ENCODE measurements at places on chromosomes 16 and 17.

DNA sequence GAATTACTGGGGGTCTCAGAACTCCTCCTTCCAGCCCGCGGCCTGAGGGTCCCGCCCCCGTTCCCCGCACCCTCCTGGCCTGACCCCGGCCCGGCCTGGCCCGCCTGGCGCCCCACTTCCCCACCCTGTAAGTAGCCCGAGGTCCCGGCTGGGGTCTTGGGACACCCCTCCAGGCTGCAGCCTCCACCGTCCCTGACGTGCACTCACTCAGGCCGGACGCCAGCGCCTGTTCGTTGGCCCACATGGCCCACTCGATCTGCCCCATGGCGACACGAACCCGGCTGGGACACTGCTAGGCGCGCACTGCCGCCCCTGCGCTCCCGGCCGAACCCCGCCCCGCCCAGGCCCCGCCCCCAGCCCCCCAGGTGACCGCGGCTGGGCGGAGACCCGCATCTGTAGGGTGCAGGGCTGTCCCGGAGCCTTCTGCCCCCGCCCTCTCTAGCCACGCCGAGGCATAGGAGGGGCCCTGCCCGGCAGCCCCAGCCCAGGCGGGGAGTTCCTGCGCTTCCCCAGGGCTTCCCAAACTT is at the start of gene CYBA:
TSS of gene CYBA (minus strand) at position 305 of the 527 bp plus-strand sequence. CDS start at position 265, 40 bp downstream.
- peak; percentile 94 for DNase-seq

DNA sequence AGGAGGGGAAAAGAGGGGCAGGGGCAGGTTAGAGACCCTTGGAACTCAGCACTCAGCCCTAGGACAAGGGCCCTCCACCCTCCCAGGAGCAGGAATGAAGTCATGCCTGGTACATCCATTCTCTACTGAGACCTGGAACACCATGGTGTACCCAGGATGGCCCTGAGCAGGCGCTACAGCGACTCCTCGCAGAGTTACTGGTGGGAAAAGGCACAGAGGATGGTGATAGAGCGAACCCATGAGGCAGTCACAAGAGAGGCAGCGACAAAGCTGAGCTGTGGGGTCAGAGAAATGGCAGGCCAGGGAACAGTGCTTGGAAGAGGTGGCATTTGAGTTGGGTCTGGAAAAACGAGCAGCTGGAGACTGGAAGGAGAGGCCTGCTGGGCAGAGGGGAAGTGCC is 37.5 kb downstream of the SRCIN1 start:
- DNase-seq, result peak; percentile 83

DNA sequence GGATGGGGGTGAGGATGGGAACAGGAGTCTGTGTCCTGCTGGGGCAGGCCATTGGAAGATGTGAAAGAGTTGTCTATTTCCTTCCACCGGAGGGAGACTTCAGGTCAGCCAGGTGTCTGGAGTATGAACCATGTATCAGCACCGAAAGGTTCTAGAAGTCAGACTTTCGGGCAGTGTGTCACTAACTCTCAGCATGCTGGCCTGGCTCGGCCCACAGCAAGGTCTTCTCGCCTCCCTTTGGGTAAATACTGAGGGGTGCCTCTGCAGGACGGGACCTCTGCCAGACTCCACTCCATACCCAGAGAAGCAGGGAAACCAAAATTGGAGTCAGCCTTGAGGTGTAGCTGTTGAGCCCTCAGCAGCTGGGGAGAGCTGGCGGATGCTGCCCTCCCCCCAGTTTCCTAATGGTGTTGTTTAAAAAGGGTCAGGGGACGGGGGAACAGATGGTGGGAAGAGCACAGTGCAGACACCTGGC is 507 bp downstream of the CIITA start:
- no peak for DNase-seq

DNA sequence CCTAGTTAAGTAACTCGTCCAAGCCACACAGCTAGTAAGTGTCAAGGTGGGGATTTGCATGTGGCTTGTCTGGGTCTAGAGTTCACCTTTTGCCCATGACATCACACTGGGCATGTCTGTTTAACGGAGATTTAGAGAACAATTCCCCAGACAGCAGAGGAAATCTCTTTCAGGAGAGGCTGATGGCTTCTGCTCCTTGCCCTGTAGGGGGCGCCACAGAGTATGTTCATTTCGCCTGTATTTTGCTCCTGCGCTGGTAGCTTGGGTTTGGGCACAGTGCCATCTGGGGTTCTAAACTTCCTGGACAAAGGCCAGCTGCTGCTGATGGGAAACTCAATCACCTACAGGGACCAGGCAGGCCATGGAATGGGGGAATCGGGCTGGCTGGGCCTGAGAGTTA is 20.4 kb downstream of the OTOA start:
- DNase-seq, result peak; percentile 80

GRCh38 chr16:69244336-69244735 is 57.4 kb downstream of the SNTB2 start:
- no peak for DNase-seq

DNA sequence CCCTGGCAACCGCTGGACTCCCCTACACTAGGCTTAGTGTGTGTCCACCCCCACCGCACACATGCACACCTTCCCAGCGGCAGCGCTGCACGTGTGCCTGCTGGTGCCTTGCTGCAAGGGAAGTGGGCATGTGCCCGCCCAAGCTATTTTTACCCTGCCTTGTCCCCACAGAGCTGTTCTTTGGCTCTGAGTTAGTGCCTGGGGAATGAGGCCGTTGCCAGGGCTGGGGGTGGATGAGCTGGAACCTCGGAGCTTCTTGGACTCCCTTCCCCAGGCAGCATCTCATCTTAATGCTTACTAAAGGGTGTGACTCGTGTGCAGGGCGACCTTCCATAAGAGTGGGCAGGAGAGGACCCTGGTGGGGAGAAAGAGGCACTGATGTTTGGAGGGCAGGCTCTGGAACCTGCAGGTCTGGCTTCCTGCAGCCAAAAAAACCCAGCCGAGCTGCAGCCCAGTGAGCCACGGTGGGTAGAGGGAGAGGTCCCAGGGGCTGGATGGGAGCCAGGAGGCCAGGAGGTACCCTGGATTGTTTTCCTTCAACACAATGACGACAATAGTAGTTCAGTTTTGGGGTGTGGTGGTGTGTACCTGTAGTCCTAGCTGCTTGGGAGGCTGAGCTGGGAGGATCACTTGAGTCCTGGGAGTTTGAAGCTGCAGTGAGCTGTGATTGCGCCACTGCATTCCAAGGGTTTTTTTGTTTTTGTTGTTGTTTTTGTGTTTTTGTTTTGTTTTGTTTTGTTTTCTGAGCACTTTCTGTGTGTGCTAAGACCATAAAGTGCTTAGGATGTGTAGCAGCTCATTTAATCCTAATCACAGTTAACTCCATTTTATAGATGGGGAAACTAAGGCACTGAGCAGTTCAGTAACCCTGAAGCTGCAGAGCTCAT is 119.1 kb downstream of the RAB11FIP4 start:
- DNase-seq, result no peak

- DNase-seq, result no peak
Observed at GRCh38 chr16:27789595-27790241, 239.8 kb downstream of the KATNIP start.

DNA sequence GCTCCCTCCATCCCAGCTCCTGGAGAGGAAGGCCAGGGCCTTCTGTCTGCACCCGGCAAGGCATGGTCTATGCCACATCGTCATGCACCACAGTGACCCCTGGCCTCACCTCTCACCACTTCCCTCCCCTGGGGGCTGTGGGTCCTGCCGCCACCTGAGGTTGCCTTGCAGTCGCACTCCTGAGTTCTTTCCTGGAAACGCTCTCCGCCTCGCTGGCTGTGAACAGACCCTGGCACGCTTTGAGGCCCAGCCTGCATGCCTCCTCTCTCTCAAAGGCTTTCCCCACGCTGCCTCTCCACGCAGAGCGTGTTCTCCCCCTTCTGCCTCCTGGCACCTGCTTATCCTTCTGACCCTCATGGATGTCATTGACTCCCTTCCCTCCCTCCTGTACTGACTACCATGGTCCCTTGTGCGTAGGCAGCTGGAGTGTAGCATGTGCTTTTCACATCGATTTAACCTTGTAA is 45.4 kb downstream of the SEC14L1 start:
- peak; percentile 56 for DNase-seq

- no peak for DNase-seq
Observed at GRCh38 chr16:1815461-1815860, 11.2 kb downstream of the HAGH start.

DNA sequence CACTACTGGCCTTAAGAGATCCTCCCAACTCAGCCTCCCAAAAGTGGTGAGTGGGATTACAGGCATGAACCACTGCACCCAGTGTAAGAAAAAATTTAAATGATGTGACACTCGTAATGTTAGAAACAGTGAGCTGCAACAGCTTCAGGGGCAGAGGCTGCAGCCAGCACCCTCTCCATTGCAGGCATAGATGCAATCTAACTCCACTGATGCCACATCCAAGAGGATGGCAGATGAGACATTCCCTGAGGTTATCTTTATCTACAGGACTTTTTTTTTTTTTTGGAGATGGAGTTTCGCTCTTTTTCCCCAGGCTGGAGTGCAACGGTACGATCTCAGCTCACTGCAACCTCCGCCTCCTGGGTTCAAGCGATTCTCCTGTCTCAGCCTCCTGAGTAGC is 19.9 kb downstream of the ZCCHC14 start:
- no peak for DNase-seq

- no peak for DNase-seq
Observed at GRCh38 chr16:77439106-77439505, 4.3 kb upstream of the ADAMTS18 start.

GRCh38 chr17:73591296-73592078 is 52.8 kb downstream of the SDK2 start:
- DNase-seq, result no peak

- no peak for DNase-seq
Observed at GRCh38 chr16:56914896-56915295, 17.0 kb upstream of the HERPUD1 start.

DNA sequence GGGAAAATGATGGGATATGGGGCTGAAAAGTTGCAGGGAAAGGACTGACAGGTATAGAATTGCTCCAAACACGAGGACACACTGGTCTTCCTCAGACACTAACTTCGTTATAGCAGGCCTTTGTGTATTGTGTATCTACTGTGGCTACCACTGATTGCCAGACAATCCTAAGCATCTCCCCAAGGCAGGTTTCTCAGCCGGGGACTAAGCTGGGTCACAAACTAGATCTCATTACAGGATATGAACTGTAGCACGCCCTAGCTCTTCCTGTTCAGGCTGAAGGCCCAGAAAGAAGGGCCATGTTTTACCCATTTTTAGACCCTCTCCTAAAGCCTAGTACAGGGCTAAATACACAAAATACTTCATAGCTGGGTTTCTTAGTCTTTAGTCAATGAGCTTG is 5.1 kb upstream of the RANGRF start:
- peak; percentile 74 for DNase-seq

DNA sequence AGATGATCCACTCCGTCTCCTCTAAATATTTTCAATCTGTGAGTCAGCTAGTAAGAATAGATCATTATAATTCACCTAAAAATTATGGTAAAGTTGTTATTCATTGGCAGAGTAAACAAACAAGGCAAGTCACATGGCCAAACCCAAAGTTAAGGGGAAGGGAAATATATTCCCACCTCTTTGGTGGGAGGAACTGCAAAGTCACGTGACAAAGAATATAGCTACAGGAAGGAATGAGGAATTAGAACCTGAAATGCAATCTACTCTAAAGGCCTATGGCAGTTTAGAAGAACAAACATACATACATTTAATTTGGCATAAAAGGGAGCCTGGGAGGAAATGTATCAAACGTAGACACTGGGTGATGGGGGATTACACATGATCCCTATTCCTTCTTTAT is 48.9 kb downstream of the NOG start:
- DNase-seq, result no peak

DNA sequence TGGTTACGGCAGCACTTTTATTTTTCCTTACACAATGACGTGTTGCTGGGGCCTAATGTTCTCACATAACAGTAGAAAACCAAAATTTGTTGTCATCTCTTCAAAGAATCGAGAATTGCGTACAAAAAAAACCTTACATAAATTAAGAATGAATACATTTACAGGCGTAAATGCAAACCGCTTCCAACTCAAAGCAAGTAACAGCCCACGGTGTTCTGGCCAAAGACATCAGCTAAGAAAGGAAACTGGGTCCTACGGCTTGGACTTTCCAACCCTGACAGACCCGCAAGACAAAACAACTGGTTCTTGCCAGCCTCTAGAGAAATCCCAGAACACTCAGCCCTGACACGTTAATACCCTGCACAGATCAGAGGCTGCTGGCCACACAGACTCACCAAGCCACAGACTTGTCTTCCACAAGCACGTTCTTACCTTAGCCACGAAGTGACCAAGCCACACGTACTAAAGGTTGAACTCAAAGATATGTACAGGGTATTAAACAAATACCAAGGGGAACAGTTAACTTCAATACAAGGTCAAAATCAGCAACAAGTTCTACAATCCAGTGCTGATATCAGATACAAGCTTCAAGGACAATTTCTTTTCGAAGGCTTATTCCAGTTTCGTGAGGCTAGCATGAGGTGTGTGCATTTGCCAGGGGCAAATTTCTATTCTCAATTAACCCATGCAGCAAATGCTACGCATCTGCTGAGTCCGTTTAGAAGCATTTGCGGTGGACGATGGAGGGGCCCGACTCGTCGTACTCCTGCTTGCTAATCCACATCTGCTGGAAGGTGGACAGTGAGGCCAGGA is 2.4 kb downstream of the ACTG1 start:
- DNase-seq, result peak; percentile 55

GRCh38 chr16:83113811-83114210 is 487.0 kb downstream of the CDH13 start:
- no peak for DNase-seq

DNA sequence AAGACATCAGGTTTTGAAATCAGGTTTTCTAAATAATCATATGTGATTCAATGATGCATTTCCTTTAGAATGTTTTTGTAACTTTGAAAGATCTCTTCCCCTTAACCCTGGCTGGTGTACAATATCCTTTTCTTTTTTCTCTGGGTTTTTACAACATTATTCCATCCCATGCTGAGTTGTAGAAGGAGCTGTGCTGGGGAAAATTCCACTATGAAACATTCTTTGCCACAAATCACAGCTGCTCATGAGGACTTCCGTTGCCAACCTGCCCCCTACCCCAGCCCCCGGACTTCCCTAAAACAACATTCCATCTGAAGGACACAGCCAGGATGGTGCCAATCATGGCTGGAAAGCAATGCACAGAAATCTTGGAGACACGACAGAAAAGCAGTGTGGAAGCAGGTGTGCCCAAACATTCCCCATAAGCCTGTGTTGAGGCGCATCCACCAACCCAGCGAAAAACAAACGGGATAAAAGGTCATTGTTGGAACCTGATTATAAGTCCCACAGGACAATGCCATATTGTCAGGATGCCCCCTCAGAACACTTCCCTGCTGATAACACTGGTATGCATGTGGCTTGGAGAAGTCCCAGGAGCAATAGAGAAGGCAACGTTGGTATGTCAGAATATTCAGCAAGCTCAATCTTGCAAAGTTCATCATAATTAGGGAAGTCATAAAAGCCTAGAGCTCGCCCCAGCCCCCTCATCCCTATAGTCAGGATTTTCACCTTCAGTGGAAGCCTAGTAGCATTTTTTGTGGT is 475.0 kb downstream of the HS3ST3B1 start:
- no peak for DNase-seq

GRCh38 chr16:574021-574760 is 4.4 kb downstream of the PIGQ start:
- DNase-seq, result no peak

GRCh38 chr16:26913851-26914250 is 152.9 kb upstream of the C16orf82 start:
- DNase-seq, result no peak

- no peak for DNase-seq
Observed at GRCh38 chr17:64709481-64709880, 47.4 kb upstream of the SMURF2 start.
